Mucosa of gallbladder (tissue), 1 donor: ENCODE measurements at places on chromosomes 2 and 18. TPM values are rescaled to one million over a fixed set of nuclear protein-coding genes. Genes with fewer than 3 reads are reported as not detected.

- no peak for DNase-seq
Observed at GRCh38 chr2:47015706-47016105, 100.1 kb upstream of the MCFD2 start.

Gene VWC2L
- total RNA-seq = not detected

DNA sequence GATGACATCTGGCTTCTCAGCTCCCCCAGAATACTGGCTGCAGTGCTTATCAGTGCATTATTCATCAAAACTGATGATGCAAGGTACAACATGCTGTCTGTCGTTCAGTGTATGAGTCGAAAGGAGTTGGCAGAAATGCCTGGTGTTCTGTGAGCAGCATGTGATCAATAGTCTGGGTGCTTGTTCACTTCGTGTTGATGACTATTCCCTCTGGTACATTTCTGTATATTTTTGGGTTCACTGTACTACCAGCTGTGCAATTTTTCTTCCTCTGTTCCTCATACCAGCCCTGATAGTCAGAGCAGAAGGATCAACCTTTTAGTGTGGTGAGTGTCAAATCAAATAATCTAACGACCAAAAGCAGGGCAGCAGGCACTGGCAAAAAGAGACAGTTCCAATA, 59.0 kb upstream of the KLHL14 start:
- DNase-seq = no peak

DNA sequence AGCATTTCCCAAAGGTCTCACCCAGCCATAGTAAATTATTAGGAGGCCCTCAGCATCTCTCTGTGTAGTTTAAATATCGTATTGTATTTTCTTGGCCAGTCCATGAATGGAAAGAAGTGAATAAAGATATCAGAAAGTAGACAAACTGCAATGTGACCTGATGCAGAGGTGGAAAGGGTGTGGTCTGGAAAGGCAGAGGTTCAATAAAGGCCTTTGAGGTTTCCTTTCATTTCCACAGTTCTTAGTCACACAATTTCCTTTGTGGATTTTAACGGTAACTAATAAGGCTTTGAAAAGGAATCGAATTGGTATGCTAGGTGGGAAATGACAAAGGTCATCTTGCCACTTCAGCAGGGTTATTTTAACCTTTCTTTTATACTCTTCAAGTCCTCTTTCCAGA, 20.1 kb upstream of the WIPF1 start:
- no peak for DNase-seq

Gene ABCB11
- total RNA-seq = 0.23 TPM

DNA sequence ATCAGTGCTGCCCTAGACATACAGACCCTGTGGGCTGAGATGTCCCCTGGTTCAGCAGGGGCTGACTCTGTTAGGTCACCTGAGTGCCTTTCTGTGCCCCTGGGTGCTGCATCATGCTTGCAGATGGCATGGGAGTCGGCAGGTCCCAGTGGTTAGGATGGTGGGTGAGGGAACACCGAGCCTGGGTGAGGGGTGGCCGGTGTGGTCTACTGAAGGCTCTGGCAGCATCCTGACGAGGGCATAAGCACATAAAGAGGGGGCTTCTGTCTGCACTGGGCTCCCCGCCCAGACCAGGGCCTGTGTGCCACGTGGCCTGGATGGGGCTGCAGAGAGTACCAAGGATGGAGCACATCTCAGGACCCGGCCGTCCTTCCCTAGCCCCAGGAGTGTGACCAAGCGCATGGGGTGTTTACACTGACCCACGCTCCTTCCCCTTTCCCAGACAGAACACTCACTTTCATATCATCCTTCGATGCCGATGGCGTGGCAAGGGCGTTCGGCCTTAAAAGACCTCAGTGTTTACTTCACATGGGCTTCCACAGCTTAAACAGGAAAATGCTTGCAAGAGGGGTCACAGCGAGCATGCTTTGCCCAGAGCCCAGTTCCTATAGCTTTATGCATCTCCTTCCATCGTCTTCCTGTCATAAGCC, 115.1 kb downstream of the STPG4 start:
- no peak for DNase-seq

GRCh38 chr2:109372614-109373013, 241.2 kb downstream of the SEPTIN10 start:
- no peak for DNase-seq

Gene TCF7L1
- total RNA-seq = 7.6 TPM

- DNase-seq = no peak
Observed at GRCh38 chr2:197908156-197908555, 103.8 kb downstream of the PLCL1 start.

Gene SMYD1
- total RNA-seq = 7.3 TPM

DNA sequence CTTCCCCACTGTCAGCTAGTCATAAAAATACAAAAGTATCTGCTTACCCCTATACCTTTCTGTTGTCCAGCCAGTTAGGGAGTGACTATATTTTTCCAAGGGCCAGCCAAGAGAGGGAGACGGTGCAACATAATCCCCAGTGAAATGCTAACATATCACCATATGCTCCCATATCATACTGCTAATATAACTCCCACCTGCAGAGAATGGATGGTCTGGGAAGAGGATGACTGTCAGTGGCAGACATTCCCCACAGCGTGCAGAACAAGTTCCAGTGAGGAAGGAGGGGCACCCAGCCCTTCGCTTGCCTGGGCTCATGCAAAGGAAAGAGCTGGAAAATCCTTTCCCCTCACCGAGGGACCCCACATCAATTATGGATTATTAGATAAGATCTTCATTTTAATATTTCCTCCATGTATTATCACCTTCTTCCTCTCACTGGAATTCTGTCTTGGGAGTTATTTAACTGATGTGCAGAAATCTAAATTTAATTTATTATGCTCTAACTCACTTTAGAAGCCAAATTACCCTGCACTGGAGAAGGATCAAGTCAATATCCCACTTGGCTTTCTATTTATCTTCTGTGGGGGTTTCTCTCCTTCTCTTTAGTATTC, 135.6 kb downstream of the GALNT14 start:
- DNase-seq = no peak

DNA sequence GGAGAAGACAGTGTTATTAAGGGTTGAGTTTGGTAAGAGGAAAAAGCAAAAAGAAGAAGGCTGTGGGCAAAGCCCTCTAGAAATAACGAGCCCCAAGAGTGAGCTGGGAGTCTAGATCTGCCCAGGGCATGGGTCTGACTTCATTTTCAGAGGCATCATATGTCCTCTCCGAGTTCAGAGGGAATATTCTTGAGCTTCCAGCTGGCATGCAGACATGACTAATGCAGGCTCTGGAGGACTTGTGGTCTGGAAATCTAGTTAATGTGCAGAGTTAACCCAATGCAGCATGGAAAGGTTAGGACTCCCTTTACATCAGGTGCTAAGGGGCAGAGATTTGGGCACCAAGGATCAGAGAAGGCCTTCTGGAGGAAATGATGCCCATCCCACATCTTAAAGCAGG, 7.3 kb downstream of the ACMSD start:
- DNase-seq = no peak

Gene MYO3B
- total RNA-seq = 0.23 TPM

DNA sequence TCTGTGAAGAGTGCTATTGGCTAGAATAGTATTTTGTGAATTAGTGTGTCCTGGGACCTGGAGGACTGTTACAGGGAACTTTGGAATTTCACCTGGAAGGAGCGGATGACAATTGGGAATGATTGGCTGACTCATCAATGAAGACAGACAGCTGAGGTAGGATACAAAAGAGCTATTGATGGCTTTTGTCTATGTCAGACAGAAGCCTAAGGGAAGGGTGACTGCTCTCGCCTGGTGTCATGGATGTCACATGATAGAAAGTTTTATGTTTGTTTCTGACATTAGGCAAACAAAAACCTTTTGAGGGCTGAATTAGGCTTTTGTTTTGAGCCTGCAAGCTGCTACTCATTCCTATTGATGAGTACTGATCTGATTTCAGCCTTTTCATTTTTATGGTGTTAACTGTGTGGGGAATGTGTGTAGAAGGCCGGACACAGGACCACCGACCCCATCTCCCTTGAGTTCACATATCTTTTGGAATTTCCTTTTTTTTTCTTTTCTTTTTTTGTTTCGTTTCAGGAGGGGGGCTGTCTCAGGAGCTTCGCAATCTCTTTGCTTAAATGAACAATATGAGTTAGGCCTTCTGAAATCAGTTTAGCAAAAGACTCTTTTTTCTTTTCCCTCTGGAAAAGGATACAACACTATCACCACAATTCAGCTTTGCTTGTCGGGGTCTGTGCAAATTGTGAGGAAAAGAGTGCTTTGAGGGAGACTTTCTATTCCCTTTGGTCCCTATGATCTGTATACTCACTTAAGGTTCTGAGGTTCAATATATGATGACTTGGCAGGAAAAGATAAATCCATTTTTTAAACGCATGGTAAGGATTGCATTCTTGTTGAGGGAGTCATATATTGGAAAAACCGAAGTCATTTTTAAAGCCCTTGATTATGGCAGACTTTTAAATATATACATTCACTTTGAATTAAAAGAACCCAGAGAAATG, 207.9 kb upstream of the FIGN start:
- no peak for DNase-seq

GRCh38 chr2:129061069-129061768, 742.6 kb upstream of the HS6ST1 start:
- DNase-seq = no peak

Gene DLX2
- 0.14 TPM for total RNA-seq

GRCh38 chr2:83233326-83233725, 1225.8 kb downstream of the SUCLG1 start:
- no peak for DNase-seq
